ENCODE measurements at places on chromosomes 1 and 21.
A peak's percentile ranks its signal among the peaks of the same experiment; 100 is the strongest.

GRCh38 chr1:211735208-211736170 lies 60.1 kb upstream of the NEK2 start:
- no peak for DNase-seq

DNA sequence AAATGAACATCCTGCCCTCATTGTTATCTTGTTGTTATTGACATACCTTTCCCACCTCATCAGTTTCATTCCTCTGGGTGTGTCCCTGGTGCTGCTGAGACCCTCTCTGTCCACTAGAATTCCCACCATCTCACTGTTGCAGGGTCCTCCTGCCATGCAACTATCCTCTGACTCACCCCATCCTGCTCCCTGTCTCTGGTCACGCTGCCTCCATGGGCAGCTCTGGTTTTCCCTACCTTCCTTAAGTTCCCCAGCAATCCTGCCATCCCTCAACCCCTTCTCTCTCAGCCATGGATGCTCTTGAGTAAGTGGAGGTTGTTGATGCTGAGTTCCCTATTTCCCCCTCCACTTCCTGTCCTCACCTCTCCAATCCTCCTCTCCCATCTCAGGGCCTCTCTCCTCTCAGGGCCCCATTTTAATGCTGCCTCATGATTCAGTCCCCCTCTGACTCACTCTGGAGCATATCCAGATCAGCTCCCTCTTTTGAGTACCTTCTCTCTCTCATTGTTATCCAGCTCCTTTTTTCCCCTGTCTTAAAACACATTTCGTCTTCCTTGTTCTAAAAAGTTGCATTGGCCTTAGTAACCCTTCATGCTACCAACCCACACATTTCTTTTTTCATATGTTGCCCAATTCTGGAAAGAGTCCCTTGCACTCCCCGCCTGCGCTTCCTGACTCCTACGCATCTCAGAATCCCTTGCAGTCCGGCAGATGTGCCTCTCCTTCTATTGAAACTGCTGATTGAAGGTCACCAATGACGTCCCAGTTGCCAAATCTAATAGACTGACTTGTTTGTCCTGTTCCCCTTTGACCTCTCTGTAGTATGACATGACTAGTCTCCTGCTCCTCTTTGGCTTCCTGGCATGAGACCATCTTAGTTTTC lies 92.0 kb downstream of the CNIH3 start:
- DNase-seq: no peak

DNA sequence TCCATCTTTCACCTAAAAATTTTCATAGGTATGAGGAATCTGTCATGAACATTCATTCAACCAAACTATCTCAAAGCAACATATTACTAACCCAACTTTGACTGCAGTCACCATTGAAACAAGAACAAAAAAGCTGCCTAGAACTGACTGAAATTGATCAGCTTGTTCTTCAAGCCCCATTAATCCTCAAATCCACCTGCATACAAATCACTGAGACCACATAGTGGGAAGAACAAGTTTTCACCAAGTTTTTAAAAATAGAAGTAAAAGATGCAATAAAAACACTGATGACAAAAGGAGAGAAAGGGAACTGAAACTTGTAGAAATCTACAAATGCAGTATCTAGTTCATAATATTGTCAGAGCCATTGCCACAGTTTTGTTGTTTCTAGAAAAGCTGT lies 6.1 kb downstream of the SORT1 start:
- DNase-seq: no peak

DNA sequence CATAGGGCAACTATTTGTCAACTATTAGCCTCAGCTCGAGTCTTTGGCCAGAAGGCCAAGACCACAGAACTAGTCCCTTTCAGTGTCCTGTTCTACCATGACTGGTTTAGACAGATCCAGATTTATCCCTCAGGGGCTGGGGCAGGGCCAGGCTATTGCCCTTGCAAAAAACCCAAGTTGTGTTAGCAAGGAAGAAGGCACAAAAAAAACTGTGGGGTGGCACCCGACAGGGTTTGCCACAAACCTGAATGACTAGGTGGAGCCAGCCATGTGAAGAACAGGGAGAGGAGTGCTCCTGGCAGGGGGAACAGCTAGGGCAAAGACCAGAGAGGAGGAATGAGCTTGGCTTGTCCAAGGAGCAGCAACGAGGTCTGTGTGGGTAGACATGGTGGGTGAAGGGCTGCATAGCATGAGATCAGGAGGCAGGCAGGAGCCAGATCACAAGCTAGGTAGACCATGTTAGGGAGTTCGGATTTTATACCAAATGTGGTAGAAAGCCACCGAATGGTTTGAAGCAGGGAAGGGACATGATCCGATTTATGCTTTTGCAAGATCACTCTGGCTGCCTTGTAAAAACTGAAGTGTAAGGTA lies 4.3 kb downstream of the DCST1 start:
- peak; percentile 55 for DNase-seq

- peak; percentile 68 for DNase-seq
Observed at GRCh38 chr1:109632671-109633346, 13.2 kb downstream of the AMPD2 start.

DNA sequence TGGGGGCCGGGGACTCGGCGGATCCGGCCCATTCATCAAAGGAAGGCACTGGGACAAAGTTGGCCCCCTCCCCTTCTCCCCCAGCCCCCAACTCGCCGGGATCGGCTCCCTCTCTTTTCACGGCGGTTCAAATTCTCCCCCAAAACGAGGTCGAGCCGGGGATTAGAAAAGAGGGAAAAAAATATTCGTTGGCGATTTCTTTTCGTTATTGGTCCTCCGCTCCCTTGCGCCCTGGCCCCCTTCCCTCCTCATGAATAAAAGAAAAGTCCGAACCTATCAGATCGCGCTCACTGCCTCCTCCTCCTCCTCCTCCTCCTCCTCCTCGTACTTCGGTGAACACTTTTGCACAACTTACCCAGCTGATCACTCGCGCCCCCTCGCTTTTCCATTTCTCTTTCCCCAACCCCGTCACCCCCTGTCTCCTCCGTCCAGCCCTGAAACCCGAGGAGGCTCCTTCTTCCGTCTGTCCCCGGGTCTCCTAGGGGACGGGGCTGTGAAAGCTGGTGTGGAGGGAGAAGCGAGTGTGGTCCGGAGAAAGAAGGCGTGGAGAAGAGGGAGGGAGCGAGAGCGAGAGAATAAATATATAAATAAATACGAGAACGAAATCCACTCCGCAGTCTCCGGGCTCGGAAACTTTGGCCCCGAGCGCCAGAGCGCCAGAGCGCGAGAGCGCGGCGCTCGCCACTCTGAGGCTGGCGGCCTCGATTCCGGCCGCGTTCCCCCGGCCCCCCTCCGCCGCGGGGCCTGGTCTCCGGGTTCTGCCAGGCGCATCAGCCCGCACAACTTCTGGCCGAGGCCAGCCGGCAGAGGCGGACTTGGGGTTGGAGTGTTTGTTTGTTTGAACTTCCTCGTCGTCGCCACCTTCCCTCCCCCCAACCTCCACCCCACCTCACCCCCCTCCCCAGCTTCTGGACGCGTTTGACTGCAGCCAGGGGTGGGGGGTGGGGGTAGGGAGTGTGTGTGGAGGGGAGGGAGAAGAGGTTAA lies at the start of gene PAX7:
PAX7 (plus strand) TSS at position 336 of the 985 bp plus-strand sequence. CDS start 758 bp downstream, outside the sequence.
- no peak for DNase-seq

- DNase-seq: no peak
Observed at GRCh38 chr1:56070601-56071000, 508.8 kb downstream of the PLPP3 start.

DNA sequence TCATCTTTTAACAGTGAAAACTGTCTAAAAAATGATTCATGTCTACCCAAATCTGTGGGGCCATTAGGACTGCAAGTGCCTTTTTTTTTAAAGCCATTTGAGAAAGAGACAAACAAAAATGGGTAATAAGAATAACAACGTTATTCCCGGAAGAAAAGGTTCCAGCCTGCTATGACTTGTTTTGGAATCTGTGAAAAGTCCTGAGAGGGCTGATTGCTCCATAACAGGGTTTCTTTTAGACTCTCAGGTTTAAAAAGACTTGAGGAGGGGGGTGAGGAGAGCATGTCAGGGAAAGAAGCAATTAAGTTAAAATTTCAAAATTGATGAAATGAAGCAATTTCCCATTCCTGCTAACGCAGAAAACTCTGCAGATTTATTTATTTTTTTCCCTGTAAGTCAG lies 56.4 kb downstream of the CACHD1 start:
- DNase-seq: no peak

- no peak for DNase-seq
Observed at GRCh38 chr21:28669321-28669720, 323.4 kb downstream of the LTN1 start.

DNA sequence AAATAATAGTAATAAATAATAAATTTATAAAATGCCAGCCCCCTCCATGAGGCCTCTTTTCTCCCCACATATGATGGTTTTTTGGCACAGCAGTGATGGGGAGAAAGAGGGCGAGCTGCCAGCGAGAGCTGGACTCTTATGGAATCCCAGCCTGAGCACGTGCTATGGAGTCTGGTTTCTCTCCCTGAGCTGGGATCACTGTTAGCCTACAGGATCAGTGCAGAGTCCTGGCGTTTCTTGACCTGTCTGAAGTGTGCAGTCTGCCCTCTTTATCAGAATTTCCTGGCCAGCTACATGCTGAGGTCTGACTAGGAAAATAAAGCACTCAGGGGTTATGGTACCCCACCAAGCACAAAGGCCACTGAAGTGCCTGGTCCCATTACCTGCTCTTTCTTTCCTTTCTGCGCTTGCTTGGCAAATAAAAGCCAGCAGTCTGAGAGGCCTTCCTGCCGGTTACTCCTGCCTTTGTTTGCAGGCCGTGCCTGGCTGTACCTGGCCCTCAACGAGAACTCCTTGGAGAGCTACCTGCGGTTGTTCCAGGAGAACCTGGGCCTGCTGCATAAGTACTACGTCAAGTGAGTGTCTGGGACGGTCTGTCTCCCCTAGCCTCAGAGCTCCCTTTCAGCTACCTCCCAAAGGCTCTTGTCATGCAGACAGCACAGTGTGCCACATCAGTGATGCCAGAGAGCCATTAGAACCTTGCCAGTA lies 18.5 kb upstream of the SLC25A34 start:
- no peak for DNase-seq

- no peak for DNase-seq
Observed at GRCh38 chr1:197285526-197286205, 17.6 kb downstream of the CRB1 start.

DNA sequence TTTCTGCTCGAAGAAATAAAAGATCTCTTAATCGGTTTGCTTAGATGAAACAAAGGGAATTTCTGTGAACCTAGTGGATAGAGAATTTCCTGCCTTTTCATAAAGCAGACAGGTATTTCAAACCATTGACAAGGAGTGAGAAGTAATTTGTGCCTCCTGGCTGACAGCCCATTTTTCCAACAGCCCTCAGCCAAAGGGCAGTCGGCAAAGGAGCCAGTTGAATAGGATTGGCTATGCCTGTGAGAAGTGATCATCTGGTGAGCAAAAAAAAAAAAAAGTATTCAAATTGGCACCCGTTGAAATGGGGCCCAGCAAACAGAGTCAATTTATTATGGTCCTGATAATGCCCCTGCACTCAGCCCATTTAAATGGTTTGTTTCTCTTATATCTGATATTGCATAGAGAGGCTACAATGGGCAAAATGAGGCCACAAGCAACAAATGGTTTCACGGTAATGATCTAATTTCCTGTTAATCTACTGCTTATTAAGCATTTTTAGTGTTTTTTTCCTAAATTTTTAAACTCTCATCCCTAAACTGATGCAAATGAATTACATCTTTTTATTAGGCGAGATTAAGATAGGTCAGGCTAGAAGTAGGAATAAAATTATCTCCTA lies 477.5 kb downstream of the NUF2 start:
- DNase-seq: no peak

DNA sequence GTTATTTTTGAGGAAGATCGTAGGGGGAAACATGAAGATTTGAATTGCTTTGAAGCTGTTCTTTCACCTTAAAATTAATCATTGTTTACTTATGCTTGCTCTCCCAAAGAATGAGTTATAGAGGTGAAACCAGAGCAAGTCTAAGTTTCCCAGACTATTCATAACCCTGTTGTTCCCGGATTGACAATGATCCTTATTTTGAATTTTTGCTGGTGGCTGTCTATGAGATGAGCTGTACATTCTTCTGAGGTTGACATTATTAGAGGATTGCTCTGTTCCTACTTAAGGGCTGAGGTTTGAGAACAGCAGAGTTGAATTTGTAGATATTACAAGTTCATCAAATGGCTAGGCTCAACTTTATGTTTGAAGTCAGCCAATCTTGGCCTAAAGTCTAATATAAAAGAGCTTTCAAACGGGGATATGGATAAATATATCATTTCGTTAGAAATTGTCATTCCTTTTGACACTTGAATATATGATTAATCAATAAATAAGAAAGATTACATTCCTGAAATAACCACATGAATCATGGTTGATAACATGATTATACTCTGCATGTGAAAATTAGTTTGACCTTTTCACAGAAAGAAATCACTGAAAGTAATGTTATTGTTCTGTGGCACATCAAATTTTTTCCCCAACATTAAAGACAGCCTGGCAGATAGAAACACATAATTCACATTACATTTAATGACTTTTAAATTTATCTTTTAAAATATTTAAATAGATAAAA lies 19.1 kb upstream of the PDE4B start:
- no peak for DNase-seq

- DNase-seq: no peak
Observed at GRCh38 chr21:33544451-33545195, 1.8 kb downstream of the SON start.

- DNase-seq: no peak
Observed at GRCh38 chr1:22883406-22883805, 89.3 kb downstream of the LACTBL1 start.

DNA sequence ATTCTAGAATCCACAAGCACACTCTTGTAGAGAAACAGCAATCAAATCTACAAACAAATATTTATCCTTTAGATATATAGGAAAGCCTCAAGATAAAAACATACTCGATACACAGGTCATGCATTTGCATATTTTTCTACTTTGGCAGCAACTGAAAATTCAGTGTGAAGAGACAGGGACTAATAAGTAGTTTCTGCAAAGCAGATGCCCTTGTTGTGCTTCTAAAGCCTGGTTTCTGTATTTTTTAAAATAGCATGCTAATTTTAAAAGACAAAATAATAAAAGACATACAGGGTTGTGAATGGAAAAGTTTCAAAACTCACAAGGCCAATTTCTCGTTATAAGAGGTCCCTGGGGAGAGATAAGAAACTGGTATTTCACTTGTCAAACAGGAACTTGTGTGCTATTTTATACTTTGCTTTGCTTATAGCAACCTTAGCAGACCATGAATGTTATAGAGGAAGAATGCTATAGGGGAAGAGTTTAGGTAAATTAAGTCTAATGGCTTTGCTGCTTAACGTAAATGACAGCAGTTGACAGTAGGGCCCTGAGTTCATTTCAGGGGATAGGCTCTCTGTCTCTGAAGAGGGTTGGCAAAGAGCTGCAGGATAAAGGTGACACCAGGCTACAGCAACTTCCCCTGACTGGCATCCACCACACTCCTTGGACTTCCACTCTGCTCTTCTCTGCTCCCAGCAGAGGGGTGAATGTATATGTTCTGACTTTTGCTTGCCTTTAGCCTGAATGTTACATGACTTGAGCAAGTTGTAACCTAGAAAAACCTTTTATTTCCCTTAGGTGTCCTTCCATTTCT lies 9.4 kb upstream of the RGS13 start:
- no peak for DNase-seq
